ENCODE measurements at places on chromosomes 13 and 19.

DNA sequence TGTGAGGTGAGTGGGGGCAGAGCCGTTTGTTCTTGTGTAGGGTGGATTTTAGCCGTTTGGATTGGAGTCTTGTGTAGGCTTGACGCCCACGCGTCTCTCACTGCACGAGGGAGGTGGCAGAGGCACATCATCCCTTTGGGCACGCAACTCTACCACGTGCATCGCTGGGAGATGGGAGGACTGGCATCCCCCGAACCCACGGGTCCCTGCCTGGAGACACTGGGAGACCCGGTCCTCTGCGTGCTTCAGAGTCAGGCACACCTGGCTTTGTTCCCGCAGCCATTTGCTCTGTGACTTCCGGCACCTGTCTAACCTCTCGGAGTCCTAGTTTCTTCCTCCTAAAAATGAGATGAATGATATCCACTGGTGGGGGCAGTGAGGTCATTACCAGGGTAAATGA, 6.4 kb downstream of the ARHGEF7 start:
- DNase-seq, result no peak

- no peak for DNase-seq
These were observed 177.8 kb downstream of the PAN3 start for GRCh38 chr13:28316129-28316528.

- no peak for DNase-seq
These were observed 12.7 kb upstream of the AKAP8L start for GRCh38 chr19:15431396-15432017.

GRCh38 chr13:100473087-100473486, 115.5 kb downstream of the GGACT start:
- DNase-seq, result no peak

DNA sequence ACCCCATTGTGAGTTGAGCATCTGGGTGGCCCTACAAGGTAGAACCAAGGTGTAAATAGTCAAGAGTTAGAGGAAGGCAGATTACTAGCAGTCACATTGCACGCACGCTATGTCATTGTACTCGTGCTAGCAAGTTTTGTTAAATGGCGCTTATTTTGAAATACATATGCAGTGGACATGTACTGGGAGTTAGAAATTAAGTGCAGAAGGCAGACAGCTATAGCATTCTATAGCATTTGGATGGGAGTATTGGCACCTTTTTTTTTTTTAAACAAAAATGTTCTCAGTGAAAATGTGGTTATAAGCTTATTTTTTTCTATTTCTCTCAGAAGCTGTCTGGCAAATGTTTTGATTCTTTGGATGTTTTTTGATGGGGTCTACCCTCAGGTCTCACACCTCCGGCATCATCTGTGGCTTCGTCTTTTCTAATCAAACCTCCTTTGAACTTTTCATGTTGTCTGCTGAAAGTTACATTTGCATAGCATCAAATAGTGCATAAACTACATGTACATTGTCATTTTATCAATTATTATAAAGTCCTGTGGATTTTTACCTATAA, 68.1 kb downstream of the ARHGEF7 start:
- DNase-seq, result no peak

DNA sequence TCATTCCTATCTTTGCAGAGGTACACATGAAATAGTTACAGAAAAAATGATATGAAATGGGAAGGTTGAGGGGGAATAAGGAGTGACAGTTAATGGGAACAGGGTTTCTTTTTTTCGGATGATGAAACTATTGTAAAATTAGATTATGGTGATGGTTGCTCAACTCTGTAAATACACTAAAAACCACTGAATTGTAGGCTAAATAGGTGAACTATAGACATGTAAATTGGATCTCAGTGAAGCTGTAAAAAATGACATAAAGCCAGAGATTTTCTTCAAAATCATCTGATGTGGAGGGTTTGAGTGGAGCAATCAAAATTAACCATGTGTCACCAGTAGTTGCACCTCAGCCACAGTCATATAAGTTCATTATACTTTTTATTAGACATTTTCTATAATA, 6.6 kb upstream of the FLT3 start:
- no peak for DNase-seq

- DNase-seq, result no peak
These were observed at the start of gene FCER2 for GRCh38 chr19:7701654-7702457. TSS of gene FCER2 (minus strand) at chr19:7702131. CDS start at chr19:7699760, 2,371 bp downstream.

DNA sequence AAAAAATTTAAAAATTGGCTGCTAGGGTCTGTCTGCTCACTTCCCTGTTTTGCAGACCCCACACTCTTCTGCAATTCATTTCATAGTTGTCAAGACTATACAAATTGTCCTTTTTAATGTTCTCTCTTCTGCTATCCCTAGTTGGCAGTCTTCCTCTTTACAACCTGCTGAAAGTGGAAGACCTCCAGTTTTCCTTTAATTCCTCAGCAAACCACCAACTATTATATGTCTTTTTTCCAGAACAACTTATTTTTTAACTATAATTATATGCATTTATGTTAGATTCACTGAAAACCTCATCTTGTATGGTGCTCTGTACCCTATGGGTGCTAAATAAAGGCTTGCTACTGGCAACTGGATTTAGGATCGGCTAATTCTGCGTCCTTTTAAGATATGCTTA, 1.1 kb upstream of the PHF11 start:
- no peak for DNase-seq

GRCh38 chr13:49298903-49299605, 51.3 kb downstream of the CDADC1 start:
- no peak for DNase-seq

DNA sequence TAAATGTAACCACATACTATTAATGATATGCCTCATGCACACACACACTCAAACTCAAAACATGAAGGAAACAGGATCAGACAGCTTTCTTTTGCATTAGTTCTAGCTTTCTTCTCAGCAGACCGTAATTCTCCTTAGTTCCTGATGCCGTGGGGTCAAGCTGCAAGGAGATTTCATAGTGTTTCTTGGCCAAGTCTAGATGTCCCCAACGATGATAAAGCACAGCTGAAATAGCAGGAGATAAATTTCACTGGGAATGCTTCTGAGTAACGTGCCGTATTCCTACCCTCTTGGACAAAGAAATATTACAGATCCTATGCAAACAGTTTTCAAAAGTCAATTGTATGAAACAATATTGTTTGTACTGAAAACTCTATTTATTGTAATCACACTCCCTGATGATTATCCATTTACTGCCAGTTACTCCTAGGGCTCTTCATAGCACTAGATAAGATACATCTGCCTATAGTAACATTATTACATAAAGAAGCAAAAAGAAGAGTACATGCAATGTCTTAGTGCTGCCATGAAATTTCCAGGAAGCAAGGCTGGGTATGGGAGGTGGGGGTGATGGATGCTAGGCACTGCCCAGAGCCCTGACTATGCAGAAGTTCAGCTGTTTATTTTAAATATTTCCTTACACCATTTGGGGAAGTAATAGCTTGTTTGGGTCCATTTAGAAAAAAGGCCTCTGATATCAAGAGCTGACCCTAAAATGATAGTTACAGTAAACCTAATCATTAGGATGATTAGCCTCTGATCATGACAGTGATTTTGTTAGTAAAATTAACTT, 16.5 kb upstream of the GGACT start:
- no peak for DNase-seq

GRCh38 chr13:108621462-108621861, 7.9 kb upstream of the MYO16 start:
- DNase-seq, result no peak

GRCh38 chr19:55096061-55096701, 20.5 kb downstream of the EPS8L1 start:
- no peak for DNase-seq

- DNase-seq, result no peak
These were observed 48.0 kb upstream of the WASF3 start for GRCh38 chr13:26509491-26509890.

DNA sequence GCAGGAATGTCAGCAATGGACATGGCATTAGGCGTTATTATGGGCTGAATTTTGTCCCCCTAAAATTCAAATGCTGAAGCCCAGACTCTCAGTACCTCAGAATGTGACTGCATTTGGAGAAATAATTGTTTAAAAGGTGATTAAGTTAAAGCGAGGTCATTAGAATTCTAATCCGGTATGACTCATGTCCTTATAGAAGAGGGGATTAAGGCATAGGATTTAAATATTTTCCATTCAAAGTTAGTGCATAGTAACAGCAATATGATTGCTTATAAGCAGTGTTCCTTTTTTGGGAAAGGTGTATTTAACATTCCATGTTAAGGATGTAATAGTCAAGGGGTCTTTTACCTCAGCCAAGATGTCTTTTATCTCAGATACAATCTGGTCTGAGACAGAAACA, 95.5 kb downstream of the NHLRC3 start:
- DNase-seq, result no peak

GRCh38 chr13:21310220-21310619, 133.8 kb downstream of the MRPL57 start:
- no peak for DNase-seq

Measured in forelimb muscle (tissue), 1 donor.